Esophagus squamous epithelium (tissue), 5 donors: ENCODE measurements at places on chromosomes 12 and 14. TPM values are rescaled to one million over a fixed set of nuclear protein-coding genes. Genes with fewer than 3 reads are reported as not detected.

RNU4-1 gene
- under 0.01 TPM for total RNA-seq

POLE gene
- total RNA-seq = 31.9 TPM

OR6J1 gene
- total RNA-seq = not detected

RNASE7 gene
- total RNA-seq = not detected

PGF gene
- total RNA-seq = 42.3 TPM

CLBA1 gene
- 7.1 TPM for total RNA-seq
